ENCODE measurements at places on chromosomes 1 and 21.
A peak's percentile ranks its signal among the peaks of the same experiment; 100 is the strongest.

- peak; percentile 37 for DNase-seq
Measured at GRCh38 chr1:117606649-117607430, 992 bp downstream of the TENT5C start.

DNA sequence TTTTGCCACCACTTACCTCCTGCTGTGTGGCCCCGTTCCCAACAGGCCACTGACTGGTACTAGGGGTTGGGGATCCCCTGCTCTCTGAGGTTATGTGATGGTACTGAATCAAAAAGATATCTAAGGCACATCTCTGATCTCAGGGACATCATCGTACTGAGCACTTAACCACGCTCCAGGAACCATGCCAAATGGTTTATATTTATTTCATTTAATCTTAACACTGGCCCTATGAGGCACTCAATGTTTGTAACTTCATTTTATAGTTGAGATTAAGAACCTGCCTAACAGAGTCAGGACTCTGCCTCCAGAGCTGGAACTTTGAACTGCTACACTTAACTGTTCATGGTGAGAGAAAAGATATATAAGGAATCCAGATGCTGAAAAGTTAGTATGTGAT, 98.0 kb upstream of the HP1BP3 start:
- no peak for DNase-seq

- peak; percentile 76 for DNase-seq
Measured at GRCh38 chr1:178192686-178193085, 98.8 kb downstream of the RASAL2 start.

- no peak for DNase-seq
Measured at GRCh38 chr1:2789986-2790581, 11.4 kb downstream of the TTC34 start.

GRCh38 chr1:94227624-94228023, 9.8 kb downstream of the ARHGAP29 start:
- no peak for DNase-seq
